ENCODE measurements at places on chromosomes 2 and 18.

GRCh38 chr2:172083628-172084394, 1.5 kb upstream of the DLX1 start:
- DNase-seq, result no peak

- DNase-seq, result no peak
Observed at GRCh38 chr2:71154798-71155197, 24.4 kb downstream of the MPHOSPH10 start.

DNA sequence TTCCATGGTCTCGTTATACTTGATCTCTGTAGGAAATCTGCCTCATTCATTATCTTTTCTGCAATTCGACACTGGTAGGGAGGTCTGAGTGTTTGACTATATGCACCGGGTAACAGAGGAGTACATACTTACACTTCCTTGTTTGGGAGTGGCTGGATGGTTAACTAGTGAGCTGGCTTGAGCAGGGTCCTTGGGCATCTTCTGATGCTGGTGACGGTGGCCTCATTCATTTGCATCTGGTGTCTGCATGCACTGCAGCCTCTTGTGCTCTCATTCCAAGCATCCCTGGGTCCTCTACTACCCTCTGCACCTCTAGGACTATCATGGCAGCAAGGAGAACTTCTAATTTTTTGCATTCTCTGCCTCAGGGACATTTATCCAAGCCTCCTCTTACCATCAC, 100.0 kb upstream of the TCF4 start:
- no peak for DNase-seq

DNA sequence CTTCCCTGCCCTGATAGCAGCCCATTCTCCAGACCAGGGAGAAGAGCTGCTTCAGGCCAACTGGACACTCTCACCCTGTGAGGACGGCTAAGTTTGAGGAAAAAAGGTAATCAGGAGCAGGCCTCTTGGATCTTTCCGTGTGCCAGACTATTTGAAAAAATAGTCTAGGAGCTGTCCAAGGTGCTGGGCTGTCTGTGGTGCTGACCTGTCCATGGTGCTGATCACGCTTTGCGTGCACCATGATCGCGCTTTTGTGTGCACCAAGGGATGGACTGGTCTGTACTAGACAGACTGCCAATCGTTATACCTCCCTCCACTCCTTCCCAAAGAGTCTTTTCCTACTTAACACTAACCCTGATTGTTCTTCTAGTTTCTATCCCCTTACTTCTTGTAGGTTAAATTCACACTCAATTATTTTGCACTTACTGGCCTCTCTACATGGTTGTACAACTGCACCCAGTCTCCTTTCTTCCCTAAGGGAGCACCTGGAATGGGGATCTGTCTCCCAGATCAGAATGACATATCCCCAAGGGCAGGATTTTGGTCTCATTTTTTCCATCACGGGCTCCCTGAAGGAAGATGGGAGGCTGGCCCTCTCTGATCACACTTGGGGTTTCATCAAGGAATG, 295.4 kb downstream of the CELF4 start:
- DNase-seq, result no peak

DNA sequence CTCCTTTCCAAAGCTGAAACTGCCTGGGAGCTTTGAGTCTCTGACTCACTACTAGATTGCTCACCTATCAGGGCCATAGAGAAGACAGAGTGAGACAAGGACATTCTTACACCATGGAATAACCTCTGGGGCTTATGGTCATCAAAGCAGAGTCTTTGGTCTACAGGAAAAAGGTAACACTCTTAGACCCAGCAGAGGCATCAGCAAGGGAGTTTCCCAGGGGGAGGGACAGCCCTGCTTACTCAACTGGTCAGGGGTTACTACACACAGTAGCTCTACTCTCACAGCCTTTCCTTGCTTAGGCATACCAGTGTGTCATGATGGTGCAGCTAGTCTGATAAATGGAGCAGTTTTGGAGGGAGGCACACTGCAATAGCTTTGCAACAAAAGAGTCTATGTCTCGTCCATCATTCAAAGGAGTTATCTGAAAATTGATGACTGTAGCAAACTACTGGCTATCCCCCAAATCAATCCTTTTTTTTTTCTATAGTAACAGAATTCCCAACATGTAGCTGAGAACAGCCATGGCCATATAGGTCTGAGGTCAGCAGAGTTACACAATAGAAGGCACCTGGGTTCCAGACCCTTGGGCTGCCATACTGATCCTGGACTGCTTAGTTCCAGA, 22.4 kb upstream of the CD28 start:
- no peak for DNase-seq

DNA sequence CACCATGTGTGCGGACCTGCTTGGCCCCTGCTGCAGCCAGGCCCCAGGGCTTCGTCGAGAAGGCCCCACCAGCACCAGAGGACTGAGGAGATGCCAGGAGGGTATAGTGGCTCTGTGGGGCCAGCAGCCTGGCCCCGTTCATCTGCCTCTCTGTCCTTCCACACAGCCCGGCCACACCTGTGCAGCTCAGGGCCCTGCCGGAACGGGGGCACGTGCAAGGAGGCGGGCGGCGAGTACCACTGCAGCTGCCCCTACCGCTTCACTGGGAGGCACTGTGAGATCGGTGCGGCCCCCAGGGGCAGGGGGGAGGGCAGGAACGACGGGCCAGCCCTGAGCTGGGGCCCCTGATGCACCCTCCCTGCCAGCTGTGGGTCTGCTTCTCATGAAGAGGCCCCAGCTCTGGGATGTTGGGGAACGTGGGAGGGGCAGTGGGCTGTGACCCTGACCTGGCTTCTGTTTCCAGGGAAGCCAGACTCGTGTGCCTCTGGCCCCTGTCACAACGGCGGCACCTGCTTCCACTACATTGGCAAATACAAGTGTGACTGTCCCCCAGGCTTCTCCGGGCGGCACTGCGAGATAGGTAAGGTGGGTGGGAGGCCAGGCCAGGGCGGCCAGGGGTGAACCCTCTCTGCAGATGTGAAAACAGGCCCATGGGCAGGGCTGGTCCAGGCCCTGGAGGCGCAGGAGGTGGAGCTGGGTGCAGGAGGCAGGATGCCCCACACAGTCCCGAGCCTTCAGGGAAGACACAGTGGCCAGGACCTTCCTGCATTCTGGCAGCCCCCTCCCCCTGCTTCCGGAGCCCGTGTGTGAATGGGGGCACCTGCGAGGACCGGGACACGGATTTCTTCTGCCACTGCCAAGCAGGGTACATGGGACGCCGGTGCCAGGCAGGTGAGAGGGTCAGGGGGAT, 50.3 kb downstream of the MTERF4 start:
- no peak for DNase-seq

DNA sequence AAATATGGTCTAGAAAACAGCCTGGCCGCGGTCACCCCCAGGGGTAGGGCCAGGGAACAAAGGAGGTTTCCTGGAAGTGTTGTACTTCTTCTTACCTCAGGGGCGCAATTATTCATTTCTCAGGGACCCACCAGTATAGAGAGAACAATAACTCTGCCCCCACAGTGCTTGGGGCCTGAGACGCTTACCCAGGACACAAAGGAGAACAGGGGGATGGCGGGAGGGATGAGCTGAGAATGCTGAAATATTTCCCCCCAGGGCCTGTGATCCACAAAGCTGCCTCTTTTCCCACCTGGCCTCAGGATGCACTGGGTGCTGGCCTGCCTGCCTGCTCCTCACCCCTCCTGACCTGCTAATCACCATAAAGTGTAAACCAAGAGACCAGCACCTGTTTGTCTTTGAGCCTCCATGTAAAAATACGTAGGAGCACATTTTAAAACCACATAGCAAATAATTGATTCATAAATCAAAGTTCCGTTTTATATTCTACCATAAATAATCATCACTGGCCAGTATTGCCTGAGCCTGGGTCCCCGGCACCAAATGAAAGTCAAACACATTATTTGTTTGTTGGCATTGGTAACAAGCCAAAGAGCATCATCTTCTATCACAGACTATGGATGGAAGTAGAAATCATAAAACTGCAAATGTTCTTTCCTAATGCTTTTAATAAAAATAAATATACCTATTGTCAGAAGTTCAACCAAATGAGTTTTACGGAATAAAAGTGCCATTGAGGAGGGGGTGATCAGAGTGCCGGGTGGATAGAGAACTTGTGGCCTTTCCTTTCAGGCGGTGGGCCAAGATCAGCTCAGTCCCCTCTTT, 67.3 kb upstream of the RMDN2 start:
- DNase-seq, result no peak

DNA sequence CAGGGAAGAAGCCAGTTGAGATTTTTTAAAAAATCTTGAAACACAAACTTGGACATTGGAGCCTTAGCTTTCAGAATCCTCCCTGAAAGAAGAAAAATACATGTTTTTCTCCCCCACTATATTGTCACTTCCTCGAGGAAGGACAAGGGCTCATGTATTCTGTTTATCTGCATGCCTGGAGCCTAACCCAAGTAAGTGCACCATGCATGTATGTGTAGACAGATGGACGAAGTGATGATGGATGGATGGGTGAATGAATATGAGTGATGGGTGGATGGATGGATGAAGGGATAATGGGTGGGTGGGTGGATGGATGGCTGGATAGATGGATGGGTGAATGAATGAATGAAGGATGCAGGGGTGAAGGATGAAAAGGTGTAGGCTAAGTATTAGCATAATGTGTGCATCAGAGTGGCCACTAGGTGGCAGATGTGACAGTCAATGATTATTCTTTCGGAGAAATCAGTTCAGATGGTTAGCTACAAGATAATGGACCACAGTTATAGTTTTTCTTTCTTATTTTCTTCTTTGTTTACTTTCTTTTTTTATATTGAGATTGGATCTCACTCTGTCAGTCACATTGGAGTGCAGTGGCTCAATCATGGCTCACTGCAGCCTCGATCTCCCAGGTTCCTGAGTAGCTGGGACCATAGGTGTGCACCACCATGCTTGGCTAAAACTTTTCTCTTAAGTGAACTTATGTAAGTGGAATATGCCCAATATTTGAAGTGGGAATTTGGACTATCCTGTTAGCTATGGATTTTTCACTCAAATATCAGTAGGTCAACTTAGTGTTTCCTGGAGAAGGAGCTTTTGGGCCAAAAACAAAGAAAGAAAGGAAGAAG, 18.5 kb upstream of the CCDC93 start:
- peak; percentile 19 for DNase-seq

GRCh38 chr18:21914739-21915319, 174.2 kb downstream of the MIB1 start:
- no peak for DNase-seq
